ENCODE measurements at places on chromosomes 2 and 18.

DNA sequence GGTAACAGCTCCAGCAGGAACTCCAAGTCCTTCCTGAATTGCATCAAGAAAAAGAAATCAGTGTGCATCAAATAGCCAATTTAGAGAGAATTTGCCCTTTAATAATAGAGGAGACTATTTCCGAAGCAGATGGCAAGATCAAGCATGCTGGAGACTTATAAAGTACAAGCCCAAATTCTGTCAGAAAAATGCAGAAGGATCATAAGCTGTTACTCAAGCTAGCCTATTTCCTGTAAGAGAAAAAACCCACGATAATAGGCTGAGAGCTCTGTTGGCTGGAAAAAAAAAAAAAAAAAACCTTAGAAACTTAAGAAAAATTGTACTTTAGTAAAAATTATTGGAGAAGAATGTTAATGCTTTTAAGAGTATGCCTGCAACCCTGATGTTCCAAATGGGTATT lies 24.4 kb upstream of the ITM2C start:
- no peak for DNase-seq

GRCh38 chr2:64610316-64610855 lies 43.3 kb downstream of the SERTAD2 start:
- no peak for DNase-seq

- peak; percentile 77 for DNase-seq
Measured at GRCh38 chr2:222024932-222025880, 273.6 kb downstream of the PAX3 start.

DNA sequence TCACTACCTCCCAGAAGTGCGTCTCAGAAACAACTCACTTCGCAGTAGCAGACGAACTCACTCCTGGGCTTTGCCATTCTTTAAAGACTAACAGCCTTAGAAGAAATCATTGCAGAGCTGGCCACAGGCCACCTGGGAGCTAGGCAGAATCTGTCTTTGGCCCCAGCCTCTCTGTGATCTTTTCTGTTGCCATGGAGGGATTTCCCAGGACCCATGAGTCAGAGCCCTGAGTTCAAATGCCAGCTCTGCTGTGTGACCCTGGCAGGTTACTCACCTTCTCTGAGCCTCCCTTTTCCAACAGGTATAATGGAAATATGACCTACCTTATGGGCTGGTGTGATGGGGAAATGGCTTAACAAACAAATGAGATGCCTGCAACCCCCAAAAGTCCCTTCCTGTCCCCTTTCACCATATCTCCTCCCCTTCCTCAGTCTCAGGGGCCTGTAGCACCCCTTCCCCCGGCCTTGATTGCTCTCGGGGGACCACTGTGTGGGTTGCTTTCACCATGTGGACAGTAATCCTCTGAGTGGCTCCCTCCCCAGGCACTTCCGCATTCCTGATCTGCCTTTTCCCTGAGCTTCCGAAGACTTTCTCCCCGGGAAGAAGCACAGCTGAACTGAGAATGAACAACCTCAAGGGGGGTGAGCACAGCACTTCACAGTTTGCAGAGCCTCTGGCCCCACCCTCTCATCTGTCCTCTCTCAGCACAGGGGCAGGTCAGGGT lies 34.0 kb upstream of the SLC66A3 start:
- no peak for DNase-seq

GRCh38 chr2:76469066-76469465 lies 758.4 kb upstream of the GCFC2 start:
- peak; percentile 1 for DNase-seq

All from eye (tissue), 1 donor.